Testis (tissue), 5 donors: ENCODE measurements at places on chromosomes 6 and 20. TPM values are rescaled to one million over a fixed set of nuclear protein-coding genes. Genes with fewer than 3 reads are reported as not detected.

DNA sequence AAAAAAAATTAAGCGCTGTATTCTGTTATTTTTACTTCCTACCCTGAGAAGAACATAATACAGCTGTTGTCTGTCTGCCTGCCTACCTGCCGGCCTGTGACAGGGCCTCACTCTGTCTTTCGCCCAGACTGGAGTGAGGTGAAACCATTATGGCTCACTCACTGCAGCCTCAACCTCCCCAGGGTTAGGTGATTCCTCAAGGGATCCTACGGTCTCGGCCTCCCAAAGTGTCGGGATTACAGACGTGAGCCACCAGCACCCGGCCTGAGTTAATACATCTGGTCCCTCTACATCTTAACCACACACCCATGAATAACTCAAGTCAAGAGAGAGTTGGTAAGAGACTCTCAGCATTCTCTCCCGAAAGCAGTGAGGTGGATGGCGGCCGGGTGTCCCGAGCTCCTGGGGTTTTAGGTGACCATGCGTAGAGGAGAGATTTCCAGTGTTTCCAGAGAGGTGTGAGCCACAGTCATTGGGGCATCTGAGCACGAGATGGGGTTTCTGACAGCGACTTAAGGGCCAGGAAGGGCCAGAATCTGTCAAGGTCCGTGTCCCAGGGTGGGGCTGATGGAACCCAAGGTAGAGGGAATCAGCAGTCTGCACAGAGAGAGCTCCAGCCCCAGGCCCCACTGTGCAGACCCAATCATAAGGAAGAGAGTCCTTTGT, 1954.4 kb upstream of the DEFB115 start:
- no peak for DNase-seq

DNA sequence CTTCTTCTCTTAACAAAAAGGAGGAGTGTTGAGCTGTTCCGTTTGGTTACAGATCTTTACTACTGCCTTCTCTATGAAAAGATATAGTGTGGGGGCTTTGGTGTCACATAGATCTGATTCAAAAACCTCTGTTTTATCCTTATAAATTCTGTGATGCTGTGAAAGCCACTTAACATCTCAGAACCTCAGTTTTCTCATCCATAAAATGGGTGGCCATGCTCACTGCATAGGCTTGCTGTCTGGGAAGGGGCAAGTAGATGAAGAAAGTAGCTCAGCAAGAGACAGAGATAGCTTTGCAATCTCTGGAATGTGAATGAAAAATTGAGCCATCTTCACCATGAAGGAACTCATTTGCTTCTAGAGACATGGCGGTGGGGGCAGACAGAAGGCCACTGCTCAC, 31.6 kb upstream of the RNF24 start:
- DNase-seq: no peak

DNA sequence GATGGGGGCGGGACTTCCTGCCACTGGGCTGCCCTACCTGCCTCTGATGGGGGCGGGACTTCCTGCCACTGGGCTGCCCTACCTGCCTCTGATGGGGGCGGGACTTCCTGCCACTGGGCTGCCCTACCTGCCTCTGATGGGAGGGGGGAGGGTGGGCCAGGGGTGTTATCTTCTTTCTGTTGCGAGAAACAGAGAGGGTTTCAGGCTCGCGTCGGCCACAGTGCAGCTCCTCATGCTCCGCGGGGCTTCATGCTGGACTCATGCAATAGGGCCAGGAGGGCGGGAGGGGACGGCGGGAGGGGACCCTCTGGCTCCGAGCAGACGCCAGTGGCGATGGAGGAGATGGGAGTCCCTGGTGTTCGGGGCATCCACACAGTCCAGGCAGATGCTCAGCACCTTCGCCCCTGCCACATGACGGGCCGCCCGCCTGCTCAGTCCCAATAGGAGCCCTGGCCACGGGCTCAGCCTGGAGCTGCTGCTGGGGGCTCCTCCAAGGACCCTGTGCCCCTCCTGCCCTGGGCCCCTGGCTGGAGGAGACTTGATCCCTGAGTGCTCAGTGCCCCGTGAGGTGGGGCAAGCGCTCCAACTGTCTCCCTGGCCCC, 48.8 kb upstream of the CHRNA4 start:
- DNase-seq: peak; percentile 28

- DNase-seq: no peak
These were observed 17.8 kb downstream of the DACT2 start for GRCh38 chr6:168301648-168302398.

GRCh38 chr20:12838261-12838866, 170.4 kb upstream of the SPTLC3 start:
- DNase-seq: no peak

GRCh38 chr6:132365281-132365907, 35.9 kb downstream of the MOXD1 start:
- DNase-seq: no peak

DNA sequence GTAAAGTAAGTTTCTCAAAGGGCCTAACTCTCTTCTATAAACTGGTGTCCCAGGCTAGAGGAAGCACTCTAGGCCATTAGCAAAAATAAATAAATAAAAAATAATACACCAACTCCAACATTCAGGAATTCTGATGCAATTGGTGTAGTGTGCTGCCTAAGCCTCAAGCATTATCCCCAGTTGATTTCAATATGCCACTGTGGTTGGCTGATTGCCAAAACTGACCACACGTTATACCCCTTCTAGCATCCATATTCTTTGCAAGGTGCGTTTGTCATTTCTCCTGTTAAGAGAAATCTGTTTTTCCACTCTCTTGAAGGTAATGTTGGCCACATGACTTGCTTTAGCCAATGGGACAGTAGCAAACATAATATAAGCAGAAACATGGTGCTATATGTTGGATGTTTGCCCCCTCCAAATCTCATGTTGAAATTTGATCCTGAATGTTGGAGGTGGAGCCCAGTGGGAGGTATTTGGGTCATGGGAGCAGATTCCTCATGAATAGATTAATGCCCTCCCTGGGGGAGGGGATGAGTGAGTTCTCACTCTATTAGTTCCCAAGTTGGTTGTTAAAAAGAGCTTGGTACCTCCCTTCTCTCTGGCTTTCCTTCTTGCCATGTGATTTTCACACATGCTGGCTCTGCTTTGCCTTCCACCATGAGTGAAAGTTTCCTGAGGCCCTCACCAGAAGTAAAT, 71.9 kb upstream of the PLCB4 start:
- no peak for DNase-seq

DNA sequence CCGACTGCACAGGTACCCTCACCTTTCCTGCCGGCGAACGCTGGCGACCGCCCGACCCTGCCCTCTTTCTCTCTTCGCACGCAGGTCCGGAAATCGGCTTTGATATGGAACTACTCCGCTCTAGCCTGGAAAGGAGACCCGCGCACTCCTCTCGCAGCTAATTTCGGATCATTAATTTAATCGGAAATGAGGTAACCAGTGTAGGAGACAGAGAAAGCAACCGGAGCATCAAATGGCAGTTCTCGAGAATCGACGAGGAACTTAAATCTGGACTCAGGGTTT, 949 bp upstream of the ATXN1 start:
- no peak for DNase-seq

DNA sequence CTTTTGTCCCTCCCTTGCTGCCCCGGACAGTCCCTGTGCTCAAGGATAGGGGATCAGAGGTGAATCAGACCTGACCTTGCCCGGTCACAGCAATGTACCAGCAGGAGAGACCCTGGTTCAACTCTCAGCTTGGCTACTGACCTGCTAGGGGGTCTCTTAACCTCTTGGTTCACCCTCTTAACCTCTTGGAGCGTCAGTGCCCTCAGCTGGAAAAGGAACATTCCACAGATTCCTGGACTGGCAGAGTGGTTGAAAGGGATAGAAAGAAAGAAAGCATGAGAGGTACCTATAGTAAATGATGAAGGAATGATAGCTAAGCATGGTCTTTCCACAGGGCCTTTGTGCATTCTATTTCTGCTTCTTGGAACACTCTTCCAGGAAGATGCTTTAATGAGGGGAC, 25.2 kb downstream of the SNAI1 start:
- no peak for DNase-seq

- no peak for DNase-seq
These were observed 12.4 kb upstream of the HMGN3 start for GRCh38 chr6:79246891-79247290.

GRCh38 chr6:154933181-154933827, 61.8 kb upstream of the TIAM2 start:
- no peak for DNase-seq

DNA sequence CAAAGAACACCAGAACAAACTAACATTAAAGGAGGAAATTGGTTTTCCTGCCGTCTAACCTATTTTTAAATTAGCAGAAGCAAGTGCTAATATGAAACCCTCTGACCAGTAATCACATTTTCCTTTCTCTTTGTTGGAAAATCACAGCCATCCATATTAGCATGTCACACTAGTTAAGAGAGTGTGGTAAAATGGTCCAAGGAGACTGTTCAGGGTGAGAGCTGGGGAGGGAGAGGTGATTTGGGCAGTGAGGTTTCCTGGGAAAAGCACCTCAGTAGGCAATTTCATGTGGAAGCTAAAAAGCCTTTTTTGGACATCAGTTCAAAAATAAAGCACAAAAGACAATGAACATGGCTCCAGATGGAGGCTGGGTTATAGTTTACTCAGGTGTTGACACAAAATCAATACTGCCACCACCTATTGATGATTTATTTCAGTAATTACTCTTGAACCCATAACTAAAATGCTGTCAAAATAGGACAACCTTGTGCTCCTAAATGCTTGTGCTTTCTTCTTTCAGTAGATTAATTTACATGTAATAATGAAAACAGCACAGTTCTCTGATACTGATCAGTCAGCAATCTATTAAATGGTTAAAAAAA, 333.2 kb downstream of the SAMD5 start:
- no peak for DNase-seq

GRCh38 chr6:45812922-45813321, 202.7 kb downstream of the CLIC5 start:
- no peak for DNase-seq

Gene ZNF334
- 33.7 TPM for total RNA-seq

Gene EYS
- total RNA-seq: 2.6 TPM

Gene SGK2
- 8.5 TPM for total RNA-seq

Gene EEF1A2
- 15.9 TPM for total RNA-seq

Gene LAMP5
- total RNA-seq: 0.62 TPM

Gene BFSP1
- total RNA-seq: 11.3 TPM

Gene PRR18
- 0.39 TPM for total RNA-seq

Gene LATS1
- total RNA-seq: 38.7 TPM

Gene FOXS1
- total RNA-seq: 4.4 TPM

Gene TCF21
- 2.8 TPM for total RNA-seq

Gene PKHD1
- 1.7 TPM for total RNA-seq
